Islet precursor cell (in vitro differentiated cells): ENCODE measurements at places on chromosomes 7 and 10.

- DNase-seq = peak; percentile 96
Measured at GRCh38 chr7:130363026-130363847, 17.1 kb upstream of the CPA1 start.

GRCh38 chr7:99782012-99782953, 1.7 kb downstream of the CYP3A4 start:
- DNase-seq = no peak

GRCh38 chr10:43524434-43525247, 49.8 kb downstream of the ZNF239 start:
- DNase-seq = no peak

DNA sequence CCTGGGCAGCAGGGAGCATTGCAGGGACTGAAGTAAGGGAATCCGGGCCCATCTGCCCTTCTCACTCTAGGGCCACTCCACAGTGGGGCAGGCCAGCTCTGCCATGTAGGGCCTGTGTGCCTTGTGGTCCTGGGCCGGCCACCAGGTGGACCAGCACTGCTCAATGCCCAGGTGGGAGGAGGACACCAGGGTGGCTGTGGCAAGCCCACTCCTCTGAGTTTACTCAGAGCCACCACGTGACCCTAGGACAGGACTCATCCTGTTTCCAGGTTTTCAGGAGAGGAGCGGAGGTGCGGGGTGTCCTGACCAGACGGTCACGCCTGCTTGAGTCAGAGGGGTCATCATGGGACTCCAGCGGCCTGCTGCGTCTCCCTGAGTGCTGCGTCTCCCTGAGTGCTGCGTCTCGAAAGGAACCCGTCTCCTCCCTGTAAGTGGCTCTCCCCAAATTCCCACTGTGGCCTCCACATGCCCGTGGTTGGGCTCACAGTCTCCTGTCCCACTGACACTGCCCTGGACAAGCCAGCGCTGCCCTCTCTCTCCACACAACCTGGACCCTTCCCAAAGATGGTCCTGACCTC, 2.9 kb downstream of the CFAP46 start:
- DNase-seq = no peak
